ENCODE measurements at places on chromosomes 6 and 20.

DNA sequence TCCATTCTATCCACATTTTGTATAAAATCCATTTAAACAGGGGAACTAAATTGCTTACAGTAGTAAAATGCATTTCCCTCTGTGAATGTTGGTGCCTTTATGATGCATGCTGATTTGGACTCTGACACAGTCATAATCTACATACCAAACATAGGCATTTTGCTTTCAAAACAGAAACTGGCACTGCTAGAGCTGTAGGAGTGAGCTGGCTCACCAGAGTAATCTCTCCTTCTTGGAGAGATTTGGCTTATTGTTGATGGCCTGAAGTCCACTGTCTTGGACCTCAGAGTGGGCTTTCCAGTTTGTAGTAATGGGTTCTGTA is 363.2 kb upstream of the FLRT3 start:
- DNase-seq: peak; percentile 70

DNA sequence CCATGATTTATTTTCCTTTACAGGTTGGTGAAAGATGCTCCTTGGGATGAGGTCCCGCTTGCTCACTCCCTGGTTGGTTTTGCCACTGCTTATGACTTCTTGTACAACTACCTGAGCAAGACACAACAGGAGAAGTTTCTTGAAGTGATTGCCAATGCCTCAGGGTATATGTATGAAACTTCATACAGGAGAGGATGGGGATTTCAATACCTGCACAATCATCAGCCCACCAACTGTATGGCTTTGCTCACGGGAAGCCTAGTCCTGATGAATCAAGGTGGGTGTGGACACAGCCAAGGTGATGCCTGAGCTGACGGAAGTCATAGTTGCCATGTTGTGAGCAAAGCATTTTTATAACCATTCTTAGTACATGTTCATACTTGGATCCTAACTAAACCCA is 34.6 kb upstream of the CALHM6 start:
- DNase-seq: no peak

DNA sequence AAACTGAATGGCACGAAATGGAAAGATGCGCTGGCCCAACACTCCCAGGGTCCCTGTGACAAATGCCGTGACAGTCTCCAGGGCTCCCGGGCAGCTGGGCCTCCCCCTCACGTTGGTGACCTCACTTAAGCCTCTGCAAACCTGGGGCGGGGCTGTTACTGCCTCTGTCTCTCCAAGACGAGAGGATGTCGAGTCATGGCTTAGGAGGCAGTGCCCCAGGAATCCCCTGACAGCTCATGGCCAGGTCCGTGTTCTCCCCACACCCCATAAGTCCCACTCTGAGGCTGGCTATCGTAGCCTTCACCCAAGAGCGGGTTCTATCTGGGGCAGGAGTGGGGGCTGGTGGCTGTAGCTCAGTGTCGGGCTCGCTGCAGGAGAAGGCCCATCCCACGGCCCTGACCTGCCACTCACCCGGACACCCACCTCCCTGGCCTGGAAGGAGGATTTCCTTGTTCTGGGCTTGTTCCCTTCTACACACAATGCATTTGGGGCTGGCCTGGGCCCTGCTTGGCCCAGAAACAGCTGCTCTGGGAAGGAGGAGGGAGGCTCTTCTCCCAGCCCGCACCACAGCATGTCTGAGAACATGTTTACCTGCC is 5.6 kb upstream of the RPS21 start:
- DNase-seq: peak; percentile 65

DNA sequence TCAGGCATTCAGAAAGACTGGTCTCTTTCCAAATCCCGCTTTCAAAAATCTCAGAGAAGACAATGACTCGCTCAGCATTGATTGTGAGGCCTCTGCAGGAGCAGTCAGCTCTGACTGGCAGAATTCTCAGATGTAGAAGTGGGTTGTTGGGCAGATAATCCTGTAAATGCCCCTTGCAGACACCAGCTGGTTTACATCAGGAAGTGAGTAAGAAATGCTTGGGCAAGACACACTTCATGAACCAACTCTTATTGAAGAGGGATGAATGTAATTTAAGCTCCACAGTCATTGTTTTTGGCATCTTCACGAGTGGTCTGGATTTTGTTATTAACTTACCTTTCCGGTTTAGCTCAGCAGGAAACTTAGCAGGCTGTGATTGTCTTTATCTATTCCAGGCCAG is 166.6 kb downstream of the PLCB4 start:
- peak; percentile 83 for DNase-seq

- no peak for DNase-seq
Observed at GRCh38 chr6:156900292-156900691, 123.1 kb downstream of the ARID1B start.

GRCh38 chr20:5656126-5656525 is 94.1 kb upstream of the SHLD1 start:
- no peak for DNase-seq

Data from PC-3 (cell line).